ENCODE measurements at places on chromosomes 6 and 20.

DNA sequence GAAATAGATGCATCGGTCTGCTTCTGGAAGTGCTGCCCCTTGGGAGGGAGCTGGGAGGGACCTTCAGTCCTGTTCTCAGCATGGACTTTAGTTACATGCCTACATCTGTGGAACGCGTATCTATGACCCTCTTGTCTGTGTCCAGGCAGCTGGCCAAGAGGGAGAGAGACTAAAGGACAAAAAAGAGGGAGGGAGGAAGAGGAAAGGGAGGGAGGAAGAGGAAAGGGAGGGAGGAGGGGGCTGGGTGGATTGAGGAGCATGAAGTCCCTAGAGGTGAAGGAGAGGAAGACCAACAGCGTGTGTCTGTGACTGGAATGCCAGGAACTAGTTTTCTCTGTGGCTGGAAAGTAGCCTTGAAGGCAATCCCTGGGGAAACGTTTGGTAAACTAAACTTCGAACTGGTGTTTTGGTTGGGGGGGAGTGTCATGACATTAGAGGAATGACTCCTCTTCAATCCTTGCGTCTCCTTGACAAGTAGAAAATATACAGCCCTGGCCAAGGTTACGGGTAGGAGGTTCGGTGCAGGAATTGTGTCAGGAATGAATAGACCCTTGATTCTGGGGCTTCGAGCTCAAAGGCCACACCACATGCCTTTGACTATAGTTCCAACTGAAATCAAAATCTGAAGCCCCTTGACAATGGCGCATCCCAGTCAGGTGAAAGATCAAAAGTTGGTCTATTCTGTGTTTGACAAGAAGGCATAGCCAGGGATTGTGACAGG is 52.0 kb upstream of the PLEKHG1 start:
- no peak for DNase-seq

GRCh38 chr6:106513808-106514582 is 115.3 kb downstream of the RTN4IP1 start:
- DNase-seq = peak; percentile 55

GRCh38 chr6:44650947-44651346 is 263.4 kb downstream of the CDC5L start:
- no peak for DNase-seq

DNA sequence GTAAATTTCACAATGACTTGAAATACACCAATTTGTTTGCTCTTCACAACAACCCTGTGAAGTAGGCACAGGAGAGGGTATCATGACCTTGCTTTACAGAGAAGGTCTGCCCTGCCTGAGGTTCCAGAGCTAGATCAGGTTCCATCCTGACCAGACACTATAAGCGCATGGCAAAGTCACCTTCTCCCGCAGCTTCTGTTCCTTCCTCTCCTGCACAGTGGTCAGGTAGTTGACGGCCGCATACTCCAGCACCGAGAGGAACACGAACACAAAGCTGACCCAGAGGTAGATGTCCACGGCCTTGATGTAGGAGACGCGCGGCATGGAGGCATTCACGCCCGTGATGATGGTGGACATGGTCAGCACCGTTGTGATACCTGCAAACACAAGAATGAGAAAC is 34.3 kb downstream of the PM20D2 start:
- no peak for DNase-seq

DNA sequence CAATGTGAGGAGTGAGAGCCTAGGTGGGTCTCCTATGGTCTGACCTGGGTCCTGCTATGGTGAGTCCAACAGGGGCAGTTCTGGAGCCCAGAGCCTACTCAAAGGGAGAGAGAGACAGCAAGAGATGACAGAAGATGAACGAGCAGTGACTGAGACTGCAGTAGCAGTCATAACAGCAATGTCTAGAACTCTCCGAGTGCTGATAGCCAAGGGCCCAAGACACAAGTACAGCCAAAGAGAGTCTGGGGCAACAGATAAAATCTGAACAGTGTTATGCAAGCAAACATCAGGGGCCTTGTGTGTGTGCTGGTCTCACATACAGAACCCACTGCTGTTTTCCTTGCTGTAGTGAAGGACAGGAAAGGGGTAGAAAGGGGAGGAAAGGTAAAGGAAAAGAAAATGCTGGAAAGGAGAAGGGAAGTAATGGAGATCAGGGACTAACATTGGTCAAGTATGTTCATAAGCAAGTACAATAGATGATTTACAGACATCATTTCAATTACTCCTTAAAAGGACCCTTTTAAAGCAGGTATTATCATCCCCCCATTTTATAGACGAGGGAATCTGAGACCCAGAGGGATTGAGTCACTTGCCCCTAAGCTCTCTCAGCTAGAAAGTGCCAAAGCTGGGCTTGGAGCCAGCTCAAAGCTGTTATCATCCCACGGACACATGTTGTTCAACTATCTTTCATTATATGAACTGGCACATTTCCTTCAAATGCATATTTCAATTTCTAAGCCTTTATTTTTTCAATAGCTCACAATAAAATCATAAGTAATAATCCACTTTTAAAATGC is 182.3 kb upstream of the RAB32 start:
- DNase-seq = peak; percentile 86

DNA sequence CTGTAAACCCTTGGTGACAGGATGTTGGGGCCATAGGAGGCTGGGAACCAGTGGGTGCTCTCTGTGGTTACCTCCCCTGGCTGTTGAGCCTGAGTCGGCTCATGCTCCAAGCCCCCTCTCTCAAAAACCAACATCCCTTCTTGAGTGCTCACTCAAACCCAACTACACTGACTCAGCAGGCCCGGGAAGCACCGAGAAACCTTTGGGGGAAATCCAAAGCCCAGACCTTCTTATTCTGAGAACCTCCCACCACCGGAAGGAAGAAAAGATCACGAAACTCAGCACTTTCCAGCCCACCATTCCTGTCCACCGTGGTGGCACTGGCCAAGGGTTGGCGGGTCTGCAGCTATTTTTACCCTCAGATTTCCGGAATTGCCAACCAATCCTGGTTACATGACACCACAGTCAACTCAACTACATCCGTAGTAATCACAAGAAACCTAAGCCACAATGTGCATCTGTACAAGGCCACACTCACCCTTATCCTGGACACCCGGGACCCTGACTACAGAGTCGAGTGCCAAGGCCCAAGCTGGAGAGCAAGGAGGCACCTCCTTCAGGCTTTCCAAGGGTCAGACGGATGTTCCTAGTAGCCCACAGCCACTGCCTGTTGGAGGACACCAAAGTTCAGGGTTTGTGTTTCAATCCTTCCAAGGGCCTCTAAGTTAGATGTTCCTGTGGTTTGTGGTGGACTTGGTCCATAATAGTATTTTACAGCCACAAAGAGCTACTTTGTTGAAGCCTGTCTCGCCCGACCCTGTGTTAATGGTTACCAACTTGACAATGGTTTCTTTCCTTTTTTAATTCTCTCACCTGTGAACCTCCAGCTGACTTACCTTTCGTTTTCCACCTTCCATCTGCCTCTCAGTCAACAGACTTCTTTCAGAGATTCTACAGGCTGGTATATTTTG is 317.0 kb downstream of the CDC5L start:
- no peak for DNase-seq

GRCh38 chr6:145798530-145798929 is 16.1 kb downstream of the FBXO30 start:
- no peak for DNase-seq

GRCh38 chr20:54434196-54434595 is 41.2 kb upstream of the DOK5 start:
- no peak for DNase-seq

- no peak for DNase-seq
These were observed 24.7 kb downstream of the KCNK17 start for GRCh38 chr6:39289490-39289889.

GRCh38 chr20:53162251-53162835 is 190.2 kb downstream of the TSHZ2 start:
- peak; percentile 20 for DNase-seq

DNA sequence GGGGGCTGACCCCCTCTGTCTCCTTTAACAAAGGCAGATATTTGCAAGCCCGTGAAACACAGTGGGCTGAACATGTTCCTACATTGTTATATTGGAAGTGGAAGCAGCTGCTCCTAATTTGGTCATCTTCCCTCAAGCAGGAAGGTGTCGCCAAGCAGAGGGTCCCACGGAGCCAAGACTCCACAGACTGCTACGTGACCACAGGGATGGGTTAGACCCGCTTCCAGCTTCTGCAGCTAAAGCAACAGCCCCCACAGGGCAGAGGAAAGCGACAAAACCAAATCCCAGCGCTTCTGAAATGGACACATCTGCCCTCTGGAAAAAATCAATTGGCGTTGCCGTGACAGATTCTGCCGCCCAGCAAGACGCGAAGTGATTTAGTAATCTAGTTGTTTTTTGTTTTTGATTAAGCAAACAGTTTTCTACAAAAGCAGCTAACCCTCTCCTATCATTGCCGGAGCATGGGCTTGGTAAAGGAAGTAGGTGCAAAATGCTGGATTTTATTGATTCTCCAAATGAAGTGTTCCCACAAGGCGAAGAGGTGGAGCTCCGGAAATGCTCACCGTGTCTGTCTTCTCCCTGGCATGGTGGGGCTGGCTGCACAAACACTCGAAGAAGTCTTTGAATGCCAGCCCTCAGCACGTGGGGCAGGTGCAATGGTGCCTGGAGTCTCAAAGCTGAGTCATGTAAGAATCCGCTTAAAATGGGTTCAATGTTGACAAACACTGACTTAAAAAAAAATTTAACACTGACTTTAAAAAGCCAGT is 79.4 kb upstream of the FRMD1 start:
- DNase-seq = no peak

GRCh38 chr6:38364775-38365174 is 275.0 kb downstream of the BTBD9 start:
- no peak for DNase-seq

DNA sequence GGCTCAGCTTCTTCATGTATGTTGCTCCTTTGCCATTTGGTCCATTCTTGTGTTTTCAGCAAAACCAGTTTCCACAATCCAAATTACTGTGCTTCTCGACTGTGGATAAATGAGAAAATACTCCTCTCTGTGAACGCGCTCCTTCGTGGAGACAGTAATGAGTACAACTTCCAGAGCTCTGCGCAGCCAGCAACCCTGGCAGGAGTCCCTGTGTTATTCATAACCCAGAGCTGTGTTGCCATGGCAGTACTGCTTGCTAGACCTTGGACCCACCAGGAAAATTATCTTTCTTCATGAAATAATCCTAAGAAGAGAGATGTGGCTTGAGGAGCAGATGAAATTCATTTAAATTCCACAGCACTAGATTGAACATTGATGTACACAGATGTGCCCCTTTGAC is 73.7 kb downstream of the SLC22A3 start:
- no peak for DNase-seq

- peak; percentile 97 for DNase-seq
These were observed 16.1 kb upstream of the SERPINB1 start for GRCh38 chr6:2857580-2858337.

GRCh38 chr6:56238352-56238751 is 9.0 kb downstream of the COL21A1 start:
- DNase-seq = peak; percentile 8

DNA sequence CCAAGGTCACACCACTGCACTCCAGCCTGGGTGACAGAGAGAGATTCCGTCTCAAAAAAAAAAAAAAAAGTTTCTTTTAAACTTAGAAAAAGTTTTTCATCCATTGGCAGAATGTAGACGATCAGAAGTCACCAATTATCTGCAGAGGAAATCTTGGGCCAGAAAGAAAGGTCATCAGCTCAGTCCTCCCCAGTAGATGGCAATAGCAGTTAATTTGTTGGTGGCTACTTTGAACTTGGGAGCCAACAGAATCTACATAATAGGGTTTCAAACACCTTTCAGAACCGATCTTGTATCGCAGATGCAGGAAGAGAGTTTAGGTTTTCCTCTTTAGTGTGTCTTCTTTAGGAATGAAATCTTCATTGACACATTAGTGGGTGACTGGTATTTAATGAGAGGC is 41.7 kb downstream of the LBP start:
- DNase-seq = no peak

DNA sequence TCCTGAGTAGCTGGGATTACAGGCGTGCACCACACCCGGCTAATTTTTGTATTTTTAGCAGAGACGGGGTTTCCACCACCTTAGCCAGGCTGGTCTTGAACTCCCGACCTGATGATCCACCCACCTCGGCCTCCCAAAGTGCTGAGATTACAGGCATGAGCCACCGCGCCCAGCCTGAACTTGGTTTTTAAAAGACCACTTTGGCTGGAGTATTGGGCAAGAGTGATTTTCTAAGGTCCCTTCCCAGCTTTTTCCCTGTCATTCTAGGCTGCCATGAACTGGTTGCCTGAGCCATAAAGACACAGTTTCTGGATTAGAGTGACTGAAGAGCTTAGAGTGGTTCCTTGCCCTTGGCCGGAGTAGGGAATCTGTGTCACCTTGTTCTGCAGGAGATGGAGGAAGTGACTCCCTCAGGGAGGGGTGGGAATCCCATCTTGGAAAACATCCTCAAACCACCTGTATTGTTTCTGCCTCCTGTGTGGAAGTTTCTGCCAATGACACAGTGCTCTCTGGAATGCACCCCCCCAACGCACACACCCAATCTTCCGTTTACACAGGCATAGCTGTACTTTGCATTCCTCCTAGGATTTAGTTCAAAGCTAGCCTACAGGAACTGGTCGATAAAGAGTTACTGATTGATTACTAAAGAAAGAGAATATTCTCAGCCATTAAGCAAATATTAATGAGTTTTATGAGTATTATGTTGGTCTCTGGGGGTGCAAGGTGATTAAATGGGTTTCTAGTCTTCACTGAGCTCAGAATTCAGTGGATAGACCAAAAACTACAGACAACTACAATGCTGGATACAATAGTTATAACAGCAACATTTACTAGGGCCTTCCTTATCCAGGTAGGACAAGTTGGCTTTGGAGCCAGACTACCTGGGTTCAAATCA is 18.2 kb downstream of the BCL2L1 start:
- no peak for DNase-seq

DNA sequence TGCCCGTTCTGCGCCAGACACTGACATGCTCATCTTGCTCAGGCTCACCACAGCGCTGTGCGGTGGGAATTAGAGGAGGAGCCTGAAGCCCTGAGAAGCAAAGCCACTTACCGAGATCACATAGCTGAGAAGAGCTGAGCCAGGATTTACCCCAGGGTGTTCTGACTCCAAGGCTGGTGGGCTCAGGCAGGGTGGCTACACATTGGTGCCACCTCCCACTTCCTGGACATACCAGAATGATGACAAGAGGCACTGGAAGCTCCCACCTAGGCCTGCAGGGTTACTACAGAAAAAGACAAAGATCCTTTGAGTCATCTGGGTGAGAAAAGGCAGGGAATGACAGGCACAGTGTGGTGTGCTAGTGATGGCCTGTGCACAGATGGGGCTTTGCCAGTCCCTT is 24.4 kb upstream of the FKBP1A start:
- no peak for DNase-seq

DNA sequence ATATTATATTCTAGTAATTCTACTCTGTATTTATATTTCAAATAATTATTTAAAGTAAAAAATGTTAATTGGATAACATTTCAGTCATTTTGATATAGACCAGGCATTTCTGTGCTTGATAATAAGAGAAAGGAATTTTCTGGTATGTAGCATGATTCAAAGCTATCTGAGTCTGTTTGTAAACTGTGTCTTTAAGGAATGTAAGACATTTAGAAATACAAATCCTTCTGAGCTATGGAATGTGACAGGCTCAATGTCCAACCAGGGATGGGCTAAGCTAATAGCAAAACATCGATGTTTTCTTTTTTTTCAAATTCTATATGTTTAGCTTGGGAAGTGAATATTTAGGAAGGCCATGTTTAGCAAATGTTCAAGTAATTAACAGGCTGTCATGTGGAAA is 41.5 kb upstream of the FAM83B start:
- DNase-seq = no peak

GRCh38 chr6:70547905-70548304 is 18.8 kb upstream of the SDHAF4 start:
- DNase-seq = no peak

- no peak for DNase-seq
These were observed 3.0 kb upstream of the RBBP8NL start for GRCh38 chr20:62430311-62430853.

GRCh38 chr6:24919056-24919892 is 16.5 kb downstream of the RIPOR2 start:
- peak; percentile 72 for DNase-seq

Data from hematopoietic multipotent progenitor cell treated with erythropoietin and hydrocortisone succinate and interleukin-3 and kit ligand, for 4 days (in vitro differentiated cells).